CD4-positive, alpha-beta T cell treated with Interleukin-12 subunit alpha and Interleukin-12 subunit beta, for 1 hour (primary cell): ENCODE measurements at places on chromosomes 12 and 14.
A peak's percentile ranks its signal among the peaks of the same experiment; 100 is the strongest.

DNA sequence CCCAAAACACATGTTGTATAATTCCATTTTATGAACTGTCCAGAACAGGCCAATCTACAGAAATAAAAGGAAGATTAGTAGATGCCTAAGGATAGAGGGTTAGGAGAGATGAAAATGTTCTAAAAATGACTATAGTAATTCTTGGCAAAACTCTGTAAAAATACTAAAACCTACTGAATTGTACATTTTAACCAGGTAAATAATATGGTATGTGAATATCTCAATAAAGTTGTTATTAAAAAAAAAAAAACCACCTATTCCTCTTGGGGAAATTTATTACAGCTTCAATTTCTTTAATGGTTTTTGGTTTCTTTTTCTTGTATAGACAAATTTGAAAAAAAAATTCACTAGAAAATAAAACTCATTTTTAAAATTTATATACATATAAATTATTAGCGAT lies 33.2 kb downstream of the YAF2 start:
- DNase-seq, result no peak

- DNase-seq, result no peak
Observed at GRCh38 chr12:90268574-90268973, 559.9 kb upstream of the ATP2B1 start.

DNA sequence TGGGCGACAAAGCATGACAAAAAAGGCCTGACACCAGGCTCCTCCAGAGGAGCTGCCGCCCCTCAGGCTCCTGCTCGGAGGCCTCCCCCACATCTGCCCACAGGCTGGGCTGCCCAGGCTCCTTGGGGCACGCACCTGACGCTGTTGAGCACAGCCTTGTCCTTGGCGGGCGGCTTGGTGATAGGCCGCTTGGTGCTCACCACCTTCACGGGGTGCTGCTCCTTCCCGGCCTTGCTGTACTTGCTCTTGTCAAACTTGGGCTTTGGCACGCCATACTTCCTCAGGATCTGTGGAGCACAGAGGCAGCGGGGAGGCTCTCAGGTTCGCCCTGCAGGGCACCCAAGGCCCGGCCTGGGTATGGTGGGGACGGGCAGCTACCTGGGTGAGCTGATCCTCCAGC lies 53.4 kb downstream of the TRAFD1 start:
- DNase-seq, result no peak

DNA sequence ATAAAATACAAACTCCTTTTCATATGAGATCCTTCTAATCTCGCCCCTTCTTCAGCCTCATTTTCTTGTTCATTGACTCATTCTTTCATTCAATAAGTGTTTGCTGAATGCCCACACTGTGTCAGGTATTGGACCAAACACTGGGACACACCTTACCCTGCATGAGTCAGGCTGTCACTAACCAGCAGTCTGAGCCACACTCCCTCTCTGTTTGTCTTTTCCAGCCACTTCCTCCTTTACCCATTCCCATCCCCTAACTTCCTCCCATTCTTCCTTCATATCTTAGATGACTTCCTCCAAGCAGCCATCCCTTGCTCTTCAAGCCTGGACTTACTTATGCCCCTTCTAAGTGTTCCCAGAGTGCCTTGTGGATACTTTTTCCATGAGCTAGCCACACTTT lies 27.0 kb upstream of the HIF1A start:
- DNase-seq, result no peak

- no peak for DNase-seq
Observed at GRCh38 chr14:70064136-70064865, 124.5 kb downstream of the SLC8A3 start.

GRCh38 chr12:50005175-50005574 lies 20.1 kb downstream of the RACGAP1 start:
- DNase-seq, result no peak

- DNase-seq, result no peak
Observed at GRCh38 chr14:58942516-58942915, 246.0 kb upstream of the DAAM1 start.

GRCh38 chr14:97336816-97337215 lies 539.6 kb downstream of the VRK1 start:
- no peak for DNase-seq

DNA sequence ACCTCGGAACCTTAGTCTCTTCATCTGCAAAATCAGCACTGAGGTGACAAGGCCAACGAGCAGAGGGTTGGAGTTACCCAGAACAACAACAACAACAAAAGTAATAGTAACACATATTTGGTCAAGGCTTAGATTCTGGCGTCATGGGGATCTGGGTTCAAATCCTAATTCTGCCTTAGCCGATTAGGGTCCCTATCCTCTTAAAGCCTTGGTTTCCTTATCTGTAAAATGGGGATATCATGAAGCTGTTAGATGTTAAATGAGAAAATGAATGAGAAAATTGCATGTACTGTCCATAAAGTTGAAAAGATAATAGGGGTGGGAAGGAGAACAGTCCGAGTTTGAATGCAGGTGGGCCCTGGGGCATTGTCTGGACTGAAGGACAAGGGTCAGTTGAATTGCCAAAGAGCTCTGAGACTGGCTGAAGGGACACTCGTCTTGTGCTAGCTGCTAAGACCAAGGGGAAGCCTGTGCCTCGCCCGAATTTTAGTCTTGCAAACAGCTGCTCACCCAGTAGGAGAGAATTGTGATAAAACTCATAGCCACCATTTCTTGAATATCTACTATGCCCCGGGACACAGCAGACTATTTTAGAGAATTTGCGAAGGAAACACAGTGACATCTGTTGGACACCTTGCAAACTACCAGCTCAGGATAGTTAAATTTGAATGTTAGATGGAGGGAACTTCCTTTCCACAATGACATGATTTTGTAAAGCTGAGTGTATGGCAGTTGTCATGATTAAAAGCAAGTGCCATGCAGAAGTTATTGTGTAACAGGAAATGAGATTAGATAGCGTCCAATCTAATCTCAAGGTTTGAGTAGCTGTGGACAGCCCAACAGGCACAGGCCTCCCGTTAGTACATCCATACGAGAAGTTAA lies 6.8 kb upstream of the HNF1A start:
- DNase-seq, result peak; percentile 69

GRCh38 chr14:88682495-88683114 lies 110.1 kb downstream of the EML5 start:
- DNase-seq, result no peak

- DNase-seq, result no peak
Observed at GRCh38 chr12:100955139-100955538, 160.6 kb downstream of the ANO4 start.

DNA sequence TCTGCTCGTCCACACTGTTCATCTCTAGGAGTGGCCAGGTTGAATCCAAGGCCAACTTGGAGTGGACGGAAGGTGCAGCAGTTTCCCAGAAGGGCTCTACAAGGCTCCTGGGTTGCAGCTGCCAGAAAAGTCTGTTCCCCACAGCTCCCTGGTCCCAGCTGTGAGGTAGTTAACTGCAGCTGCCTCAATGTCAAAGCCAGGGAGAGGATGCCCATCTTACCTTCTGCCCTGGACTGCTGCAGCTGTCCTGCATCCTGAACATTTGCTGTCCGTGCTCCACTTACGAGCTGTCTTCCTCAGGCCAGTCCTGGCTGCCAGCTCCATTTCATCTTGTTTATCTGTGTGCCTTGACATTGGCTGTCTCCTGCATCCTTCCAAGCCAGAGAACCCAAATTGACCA lies 227.3 kb downstream of the SLC41A2 start:
- no peak for DNase-seq

DNA sequence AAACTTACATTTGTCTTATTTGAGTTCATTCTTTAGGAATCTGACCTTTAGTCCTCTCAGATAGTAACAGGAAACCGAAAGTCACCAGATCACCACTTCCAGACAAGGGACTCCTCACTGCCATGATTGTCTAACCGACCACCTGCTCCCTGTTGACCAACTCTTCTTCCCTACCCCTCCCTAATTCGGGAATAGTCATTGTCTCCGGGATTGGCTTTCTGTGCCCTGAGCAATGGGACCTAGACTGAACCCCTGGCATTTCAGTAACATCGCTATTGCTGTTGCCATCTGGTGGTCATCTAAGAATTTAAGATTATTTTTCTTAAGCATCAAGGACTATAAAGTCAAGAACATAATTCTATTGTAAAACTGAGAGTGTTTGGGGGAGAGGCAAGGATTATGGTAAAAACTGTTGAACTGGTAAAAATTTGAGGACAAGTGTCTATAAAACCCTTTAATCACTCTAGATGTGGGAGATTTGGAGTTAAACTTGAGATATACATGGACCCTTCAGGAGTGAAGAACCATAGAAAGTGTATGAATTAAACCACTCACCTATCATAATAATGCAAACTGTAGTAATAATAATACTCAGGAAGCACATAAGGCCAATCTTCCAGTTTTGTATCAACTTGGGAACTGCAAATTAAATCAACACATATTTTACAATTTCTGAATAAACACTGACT lies 6.3 kb downstream of the CLEC2A start:
- DNase-seq, result peak; percentile 61

- no peak for DNase-seq
Observed at GRCh38 chr12:52359621-52360061, 7.6 kb downstream of the KRT85 start.
